Renal pelvis (tissue), 12 donors: ENCODE measurements at places on chromosomes 6 and 20.

DNA sequence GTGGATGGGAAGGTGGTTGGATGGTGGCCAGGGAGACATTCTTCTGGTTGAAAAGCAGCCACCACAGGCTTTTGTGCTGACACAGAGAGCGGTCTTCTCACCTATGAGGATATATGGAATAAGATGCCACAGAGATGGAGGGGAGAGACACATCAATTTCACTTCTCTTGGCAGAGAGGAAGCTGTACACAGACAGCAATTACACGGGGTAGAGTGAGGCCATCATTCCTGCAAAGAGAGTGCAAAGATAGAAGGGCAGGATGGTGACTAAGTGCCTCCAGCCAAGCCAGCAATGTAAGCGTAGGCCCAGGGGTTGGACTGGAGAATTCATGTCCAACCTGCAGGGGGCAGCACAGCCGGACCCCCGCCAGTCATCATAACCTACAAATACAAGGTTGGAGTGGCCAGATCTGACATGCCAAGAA is 56.4 kb downstream of the NRN1 start:
- no peak for DNase-seq

- no peak for DNase-seq
These were observed 583.7 kb downstream of the EPM2A start for GRCh38 chr6:145151624-145152023.

GRCh38 chr20:13458860-13459451 is 179.8 kb downstream of the TASP1 start:
- no peak for DNase-seq

GRCh38 chr20:10719740-10720385 is 46.1 kb upstream of the JAG1 start:
- no peak for DNase-seq

GRCh38 chr20:39752262-39752876 is 790.2 kb downstream of the DHX35 start:
- DNase-seq = no peak

- no peak for DNase-seq
These were observed 1.1 kb downstream of the SYNJ2 start for GRCh38 chr6:157982563-157983405.

DNA sequence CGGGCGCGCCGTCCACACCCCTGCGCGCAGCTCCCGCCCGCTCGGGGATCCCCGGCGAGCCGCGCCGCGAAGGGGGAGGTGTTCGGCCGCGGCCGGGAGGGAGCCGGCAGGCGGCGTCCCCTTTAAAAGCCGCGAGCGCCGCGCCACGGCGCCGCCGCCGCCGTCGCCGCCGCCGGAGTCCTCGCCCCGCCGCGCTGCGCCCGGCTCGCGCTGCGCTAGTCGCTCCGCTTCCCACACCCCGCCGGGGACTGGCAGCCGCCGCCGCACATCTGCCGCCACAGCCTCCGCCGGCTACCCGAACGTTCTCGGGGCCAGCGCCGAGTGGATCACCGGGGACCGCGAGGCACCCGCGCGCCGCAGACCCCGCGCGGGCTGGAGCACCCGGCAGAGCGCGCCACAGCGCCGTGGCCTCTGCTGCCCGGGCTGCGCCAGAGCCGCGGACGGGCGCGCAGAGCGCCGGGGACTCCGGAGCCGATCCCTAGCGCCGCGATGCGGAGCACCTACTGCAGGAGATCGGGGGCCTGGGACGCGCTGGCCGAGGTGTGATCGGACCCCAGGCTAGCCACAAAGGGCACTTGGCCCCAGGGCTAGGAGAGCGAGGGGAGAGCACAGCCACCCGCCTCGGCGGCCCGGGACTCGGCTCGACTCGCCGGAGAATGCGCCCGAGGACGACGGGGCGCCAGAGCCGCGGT is at the start of gene BMP2:
Gene BMP2 (plus strand): TSS at position 151 of the 692 bp plus-strand sequence. CDS start 2,441 bp downstream, outside the sequence.
- DNase-seq = peak; percentile 57

DNA sequence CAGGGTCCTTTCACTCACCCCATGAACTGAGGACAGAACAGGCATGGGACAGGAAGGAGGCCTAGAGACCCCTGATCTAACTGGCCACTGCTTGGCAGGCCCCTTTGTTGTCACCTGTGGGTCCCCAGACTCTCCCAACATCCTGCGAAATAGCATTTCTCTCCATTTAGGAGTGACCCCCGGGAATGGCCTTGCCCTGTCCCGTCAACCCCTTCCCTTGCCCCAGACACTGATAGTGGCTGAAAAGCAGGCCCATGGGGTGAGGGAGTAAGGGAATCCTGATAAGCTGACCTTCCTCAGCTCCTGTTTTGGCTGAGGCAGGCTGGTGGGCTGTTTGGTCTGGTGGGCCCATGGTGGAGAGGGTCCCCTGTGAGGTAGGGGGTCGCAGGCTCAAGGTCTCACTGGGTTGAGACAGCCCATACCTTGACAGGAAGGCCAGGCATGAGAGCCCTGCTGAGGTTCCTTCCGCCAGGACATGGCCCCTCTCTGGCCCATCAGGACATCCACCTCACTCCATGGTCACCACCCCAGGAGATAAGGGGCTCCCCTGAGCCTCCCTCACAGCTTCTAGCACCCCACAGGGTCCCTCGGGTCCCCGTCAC is 139.3 kb downstream of the MRPL14 start:
- DNase-seq = no peak

DNA sequence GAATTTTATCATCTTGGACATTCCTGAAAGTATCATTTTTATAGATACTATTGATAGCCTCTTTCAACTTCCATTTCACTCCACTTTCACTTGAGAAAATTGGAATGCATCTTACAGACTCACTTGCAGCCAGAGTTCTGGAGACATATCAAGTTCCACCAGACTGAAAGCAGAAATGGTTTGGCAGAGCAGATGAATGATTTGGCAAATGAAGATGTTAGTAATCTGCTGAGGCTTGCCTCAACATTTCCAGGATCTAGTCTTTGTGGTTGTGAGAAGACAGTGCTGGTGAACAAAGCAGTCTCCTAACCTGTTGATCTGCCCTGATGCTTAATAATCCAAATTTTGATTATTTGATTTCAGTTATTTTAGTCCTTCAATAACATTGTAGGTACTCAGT is 202.6 kb downstream of the TRDN start:
- DNase-seq = no peak

GRCh38 chr20:18058661-18059467 is 1.1 kb upstream of the OVOL2 start:
- DNase-seq = peak; percentile 29

DNA sequence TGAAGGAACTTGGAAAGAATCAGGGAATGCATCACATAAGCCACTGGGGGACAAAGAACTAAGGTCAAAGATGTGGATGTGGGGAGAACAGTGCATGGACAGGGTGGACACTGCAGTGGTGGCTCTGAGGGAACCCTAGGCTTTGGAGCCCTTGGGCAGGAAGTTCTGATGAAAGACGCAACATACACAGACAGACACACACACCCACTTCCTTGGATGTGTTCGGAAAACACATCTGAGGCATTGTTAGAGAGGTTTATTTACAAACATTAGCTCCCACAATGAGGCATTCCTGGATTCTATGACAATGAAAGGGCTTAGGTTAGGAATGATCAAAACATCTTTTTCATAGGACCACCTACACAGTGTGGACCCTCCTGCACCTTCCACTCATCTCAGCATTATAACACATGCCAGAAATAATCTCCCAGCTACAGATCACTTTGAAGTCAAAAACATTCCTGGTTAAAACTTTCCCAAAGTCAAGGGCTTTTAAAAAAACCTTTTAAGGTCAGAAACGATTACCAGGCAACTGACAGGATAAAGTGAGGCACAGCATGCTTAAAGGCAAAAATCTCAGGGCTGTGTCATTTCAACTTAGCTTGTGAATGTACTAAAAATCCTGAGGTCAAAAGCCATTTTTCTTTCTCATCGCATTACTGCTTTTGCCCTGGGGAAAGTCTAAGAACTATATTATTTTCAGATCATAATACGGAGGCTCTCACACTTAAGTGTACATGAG is 6.4 kb upstream of the METTL24 start:
- no peak for DNase-seq

GRCh38 chr6:82875573-82876185 is 190.0 kb downstream of the UBE3D start:
- no peak for DNase-seq

GRCh38 chr20:17936286-17936760 is 32.3 kb downstream of the SNX5 start:
- DNase-seq = no peak

DNA sequence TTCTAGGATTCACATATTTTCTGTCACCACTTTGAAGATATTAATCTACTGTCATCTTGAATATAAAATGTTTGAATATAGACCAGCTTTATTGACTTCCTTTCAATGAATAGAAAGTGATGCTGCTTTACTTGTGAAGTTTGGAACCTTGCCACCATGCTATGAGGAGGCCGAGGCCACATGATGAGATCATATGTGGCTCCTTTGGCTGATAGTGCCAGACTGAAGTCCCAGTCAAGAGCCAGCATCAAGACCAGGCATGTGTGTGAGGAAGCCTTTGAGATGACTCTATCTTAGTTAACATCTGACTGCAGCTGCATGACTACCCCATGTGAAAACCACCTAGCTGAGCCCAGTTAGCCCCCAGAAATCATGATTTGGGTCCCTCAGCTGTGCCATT is 169.5 kb downstream of the OTOR start:
- DNase-seq = no peak
